HL-60 (cell line): ENCODE measurements at places on chromosomes 13 and 19.

GRCh38 chr13:75647126-75647784, 11.1 kb downstream of the LMO7 start:
- no peak for DNase-seq

- no peak for DNase-seq
These were observed 10.7 kb downstream of the PTGIR start for GRCh38 chr19:46614114-46614722.

DNA sequence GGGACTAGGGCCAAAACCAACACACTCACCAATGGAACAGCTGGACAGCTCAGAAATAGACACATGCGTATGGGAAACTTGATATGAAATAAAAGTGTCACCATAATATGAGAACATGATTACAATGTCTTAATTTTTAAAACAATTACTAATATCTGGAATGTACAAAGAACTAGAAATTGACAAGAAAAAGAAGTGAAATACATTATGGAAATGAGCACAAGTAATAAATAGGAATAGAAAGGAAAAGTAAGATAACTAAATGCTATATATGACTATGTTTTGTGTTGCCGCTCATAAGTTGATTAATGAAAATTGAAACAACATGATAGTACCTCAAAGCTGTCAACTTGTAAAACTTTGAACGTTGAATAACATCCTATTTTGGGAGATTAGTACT, 801.1 kb downstream of the SLITRK5 start:
- no peak for DNase-seq

DNA sequence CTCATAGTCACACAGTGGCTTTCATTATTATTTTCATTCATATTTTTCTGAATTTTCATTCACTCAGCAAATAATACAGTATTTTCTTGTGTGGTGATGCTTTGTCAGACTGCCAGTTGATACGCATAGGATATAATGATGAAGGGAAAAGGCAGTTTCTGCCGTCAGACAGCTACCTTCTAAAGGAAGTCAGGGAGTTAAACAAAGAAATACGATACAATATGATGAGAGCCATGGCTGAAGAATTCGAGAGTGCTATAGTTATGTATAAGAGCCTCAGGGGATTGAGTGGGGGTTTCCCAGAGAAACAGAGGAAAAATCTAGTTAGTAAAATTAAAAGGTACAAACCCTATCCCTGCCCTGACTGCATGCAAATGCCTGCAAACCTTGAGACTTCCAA, 479.1 kb downstream of the OLFM4 start:
- no peak for DNase-seq

DNA sequence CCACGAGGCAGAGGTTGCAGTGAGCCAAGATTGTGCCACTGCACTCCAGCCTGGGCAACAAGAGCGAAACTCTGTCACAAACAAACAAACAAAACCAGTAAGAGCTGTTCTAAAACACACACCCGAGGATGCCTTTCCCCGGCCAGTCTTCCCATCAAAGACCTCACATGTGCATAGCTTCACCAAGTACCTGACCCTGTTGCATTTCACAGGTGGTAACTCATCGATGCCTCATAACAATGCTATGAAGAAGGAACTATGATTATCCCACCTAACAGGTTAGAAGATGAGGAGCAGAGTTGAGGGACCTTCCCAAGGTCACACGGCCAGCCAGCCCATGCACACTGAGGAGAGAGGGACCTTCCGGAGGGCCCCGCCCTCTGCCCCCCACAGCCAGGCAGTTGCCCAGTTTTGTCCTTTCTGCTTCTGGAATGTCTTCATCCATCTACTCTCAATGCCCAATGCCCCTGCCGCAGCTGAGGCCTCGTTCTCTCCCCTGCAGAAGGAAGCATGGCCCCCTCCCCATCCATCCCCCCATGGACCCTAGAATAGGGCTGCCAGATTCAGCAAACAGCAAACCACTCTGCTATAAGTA, 16.8 kb upstream of the LENG8 start:
- DNase-seq, result no peak

- no peak for DNase-seq
These were observed 324 bp downstream of the RUVBL2 start for GRCh38 chr19:48994035-48994386.

DNA sequence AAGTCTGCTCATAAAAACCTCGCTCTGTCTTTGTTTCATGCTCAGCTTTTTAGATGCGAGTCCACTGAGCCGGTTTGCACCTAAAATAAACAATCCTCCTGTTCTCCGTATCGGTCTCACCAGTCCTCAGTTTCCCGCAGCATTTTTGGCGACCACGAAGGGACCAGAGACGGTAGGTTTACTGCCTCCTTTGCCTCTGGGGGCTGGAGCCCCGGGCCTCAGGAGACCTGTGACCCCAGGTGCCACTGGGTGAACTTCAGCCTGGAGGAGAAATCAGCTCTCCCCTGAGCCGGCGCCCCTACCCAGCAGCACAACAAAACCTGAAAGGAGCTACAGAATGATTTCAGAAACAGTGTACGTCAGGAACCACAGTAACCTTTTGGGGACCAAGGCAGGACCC, 8.1 kb downstream of the SIGLEC11 start:
- no peak for DNase-seq

- no peak for DNase-seq
These were observed 740 bp downstream of the ELAVL3 start for GRCh38 chr19:11479898-11480714.

GRCh38 chr13:93951951-93952350, 527.5 kb downstream of the DCT start:
- DNase-seq, result no peak

DNA sequence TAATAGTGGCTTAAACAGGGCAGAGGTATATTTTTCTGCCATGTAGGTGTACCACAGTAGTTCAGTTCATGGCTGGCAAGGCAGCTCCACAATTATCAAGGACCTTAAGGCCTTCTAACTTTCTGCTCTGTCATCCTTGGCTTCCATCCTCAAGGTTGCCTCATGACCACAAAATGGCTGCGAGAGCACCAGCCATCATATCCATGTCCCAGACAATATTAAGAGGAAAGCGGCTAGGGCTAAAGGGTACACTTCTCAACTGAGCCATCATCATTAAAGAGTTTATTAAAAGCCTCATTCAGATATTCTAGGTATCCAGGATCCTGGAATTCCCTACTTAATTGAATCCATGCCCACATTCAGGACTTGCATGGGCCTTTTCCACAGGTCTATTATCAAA, 62.7 kb upstream of the MRI1 start:
- no peak for DNase-seq

DNA sequence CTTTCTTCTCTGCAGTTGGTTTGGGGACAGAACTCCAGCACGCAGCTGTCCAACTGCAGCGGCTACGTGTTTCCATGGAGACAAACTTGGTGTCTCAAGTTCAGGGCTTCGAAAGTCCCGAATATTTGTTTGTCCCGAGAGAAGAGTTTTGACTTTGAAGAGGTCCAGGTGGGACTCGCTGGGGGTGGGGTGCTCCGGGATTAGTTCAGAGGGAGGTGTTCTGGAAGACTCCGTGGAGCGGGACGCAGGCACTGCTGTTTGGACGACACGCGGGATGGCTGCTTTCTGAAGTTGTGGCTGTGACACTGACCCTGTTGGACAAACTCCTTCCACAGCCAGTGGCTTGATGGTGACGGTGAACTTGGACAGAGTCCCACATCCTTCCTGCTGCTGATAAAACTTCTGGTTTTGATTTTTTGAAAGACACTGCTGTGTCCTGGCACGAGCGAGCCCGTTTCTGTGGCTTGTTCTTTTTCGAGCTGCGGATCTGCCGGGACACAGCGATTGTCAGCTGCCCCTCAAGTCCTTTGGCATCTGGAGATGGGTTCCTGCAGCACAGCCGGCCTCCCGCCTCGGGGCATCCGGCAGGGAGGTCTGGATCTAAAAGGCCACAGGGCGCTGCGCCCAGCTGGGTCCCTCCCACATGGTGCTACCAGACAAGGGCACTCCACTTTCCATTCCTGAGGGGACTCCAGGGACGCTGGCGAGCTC, 15.9 kb upstream of the RANBP3 start:
- DNase-seq, result no peak

- DNase-seq, result no peak
These were observed 123.9 kb downstream of the SLITRK6 start for GRCh38 chr13:85675151-85675907.

- no peak for DNase-seq
These were observed 16.6 kb upstream of the SHKBP1 start for GRCh38 chr19:40560092-40560507.

DNA sequence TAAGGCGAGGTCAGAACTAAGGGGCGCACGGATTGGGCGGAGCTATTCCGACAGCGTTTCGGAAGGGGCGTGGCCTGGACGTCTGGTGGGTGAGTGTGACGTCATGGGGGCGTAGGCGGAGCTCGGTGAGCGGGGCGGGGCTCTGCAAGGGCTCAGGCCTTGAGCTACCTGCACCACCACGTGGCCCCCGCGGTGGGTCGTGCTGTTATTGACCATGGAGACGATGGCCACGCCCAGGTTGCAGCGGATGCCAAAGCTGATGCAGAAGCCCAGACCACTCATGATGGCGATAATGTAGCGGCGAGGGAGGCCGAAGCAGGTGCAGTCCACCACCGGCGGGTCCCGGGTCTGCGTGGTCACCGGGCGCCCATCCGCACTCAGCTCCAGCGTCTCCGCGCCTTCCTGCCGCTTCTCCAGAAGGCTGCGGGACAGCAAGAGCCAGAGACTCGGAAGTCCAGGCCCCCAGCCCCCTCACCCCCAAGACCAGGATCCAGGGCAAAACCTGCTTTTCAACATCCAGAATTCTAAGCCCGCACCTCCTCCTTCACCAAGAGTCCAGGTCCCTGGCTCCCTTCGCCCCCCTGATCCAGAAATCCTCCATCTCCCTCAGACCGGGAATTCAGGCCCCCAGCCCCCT, 4.8 kb downstream of the SLC17A7 start:
- DNase-seq, result no peak

- DNase-seq, result no peak
These were observed 30.0 kb upstream of the ISYNA1 start for GRCh38 chr19:18467978-18468377.

- no peak for DNase-seq
These were observed 1.5 kb downstream of the KCNN1 start for GRCh38 chr19:17968362-17968761.

DNA sequence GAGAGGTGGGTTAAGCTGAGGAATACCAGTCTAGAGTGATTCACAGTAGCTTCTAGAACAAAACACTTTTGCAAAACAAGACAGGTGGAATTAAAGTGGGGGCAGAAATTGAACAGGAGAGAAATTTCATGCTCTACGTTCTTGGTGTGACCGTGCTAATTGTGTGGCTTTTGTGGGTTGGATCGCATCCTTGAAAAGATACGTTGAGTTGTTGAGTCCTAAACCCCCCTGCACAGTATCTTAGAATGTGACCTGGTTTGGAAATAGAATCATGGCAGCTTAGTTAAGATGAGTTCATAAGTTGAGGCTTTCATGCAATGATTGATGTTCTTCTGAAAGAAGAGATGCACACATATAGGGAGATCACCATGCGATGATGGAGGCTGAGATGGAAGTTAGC, 308.2 kb downstream of the ATP8A2 start:
- DNase-seq, result no peak

GRCh38 chr13:47017476-47017875, 120.6 kb upstream of the HTR2A start:
- no peak for DNase-seq

GRCh38 chr13:73138276-73138637, 79.5 kb downstream of the KLF5 start:
- DNase-seq, result no peak

DNA sequence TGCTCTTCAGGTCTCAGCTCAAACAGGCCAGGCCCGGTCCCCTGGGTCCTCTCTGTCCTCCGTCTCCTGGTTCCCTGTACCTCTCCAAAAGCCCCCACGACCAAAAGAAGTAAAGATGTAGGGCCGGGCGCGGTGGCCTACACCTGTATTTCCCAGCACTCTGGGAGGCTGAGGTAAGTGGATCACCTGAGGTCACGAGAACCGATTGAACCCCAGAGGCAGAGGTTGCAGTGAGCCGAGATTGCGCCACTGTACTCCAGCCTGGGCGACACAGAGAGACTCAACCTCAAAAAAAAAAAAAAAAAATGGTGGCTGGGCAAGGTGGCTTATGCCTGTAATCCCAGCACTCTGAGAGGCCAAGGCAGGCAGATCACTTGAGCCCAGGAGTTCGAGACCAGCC, 22.0 kb upstream of the BCL3 start:
- no peak for DNase-seq

GRCh38 chr19:28655054-28655453, 557.9 kb downstream of the UQCRFS1 start:
- DNase-seq, result no peak

- DNase-seq, result peak; percentile 30
These were observed 3.2 kb downstream of the LCP1 start for GRCh38 chr13:46178821-46179220.

GRCh38 chr13:110989331-110989730, 74.5 kb upstream of the ANKRD10 start:
- DNase-seq, result no peak

- DNase-seq, result no peak
These were observed 9.3 kb downstream of the TMEM143 start for GRCh38 chr19:48354332-48354992.

DNA sequence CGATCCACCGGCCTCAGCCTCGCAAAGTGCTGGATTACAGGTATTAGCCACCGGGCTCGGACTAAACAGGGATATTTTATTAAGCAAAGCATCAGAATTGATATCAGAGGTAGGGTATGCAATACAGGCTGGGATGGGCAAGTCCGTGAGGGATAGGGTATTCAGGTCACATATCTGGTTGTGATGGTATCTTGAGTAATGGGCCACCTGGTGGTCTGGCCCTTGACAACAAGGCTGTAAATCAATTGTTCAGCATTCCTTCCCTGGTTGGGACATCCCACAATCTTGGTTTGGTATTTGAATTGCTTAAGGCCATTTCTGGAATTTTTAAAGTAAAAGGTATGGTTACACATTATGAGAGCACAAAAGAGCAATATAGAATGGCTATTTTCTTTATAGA, 1588.0 kb downstream of the SLITRK1 start:
- no peak for DNase-seq

GRCh38 chr19:41537789-41538188, 38.2 kb upstream of the CEACAM21 start:
- DNase-seq, result no peak

DNA sequence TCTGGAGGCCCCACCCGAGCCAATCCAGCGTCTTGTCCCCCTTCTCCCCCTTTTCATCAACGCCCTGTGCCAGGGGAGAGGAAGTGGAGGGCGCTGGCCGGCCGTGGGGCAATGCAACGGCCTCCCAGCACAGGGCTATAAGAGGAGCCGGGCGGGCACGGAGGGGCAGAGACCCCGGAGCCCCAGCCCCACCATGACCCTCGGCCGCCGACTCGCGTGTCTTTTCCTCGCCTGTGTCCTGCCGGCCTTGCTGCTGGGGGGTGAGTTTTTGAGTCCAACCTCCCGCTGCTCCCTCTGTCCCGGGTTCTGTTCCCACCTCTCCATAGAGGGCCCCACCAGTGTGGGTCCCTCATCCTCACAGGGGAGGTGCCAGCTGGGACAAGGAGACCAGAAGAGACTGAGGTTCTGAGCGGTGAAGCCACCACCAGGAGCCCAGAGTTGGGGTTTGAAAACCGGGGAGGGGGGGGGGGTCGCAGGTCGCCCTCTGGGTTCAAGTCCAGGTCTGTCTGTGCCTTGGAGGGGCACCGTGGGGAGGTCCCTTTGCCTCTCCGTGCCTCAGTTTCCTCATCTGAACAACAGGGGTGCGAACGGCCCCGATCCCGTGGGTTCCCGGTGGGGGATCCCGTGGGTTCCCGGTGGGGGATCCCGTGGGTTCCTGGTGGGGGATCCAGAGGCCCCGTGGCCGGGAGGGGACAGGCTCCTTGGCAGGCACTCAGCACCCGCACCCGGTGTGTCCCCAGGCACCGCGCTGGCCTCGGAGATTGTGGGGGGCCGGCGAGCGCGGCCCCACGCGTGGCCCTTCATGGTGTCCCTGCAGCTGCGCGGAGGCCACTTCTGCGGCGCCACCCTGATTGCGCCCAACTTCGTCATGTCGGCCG, at the start of gene ELANE:
ELANE (plus strand) TSS at position 168 of the 878 bp plus-strand sequence; CDS start at position 194, 26 bp downstream.
- peak; percentile 72 for DNase-seq

GRCh38 chr19:5631567-5632240, 8.8 kb downstream of the SAFB start:
- DNase-seq, result no peak
